Urinary bladder (tissue), 4 donors: ENCODE measurements at places on chromosomes 7 and 10. TPM values are rescaled to one million over a fixed set of nuclear protein-coding genes. Genes with fewer than 3 reads are reported as not detected.

The OPN4 gene
- not detected for total RNA-seq

The GPR26 gene
- total RNA-seq = not detected

The PPP1R17 gene
- not detected for total RNA-seq

The CPED1 gene
- 78.4 TPM for total RNA-seq

The ZEB1 gene
- total RNA-seq = 166 TPM

The SPDYE18 gene
- total RNA-seq = 0.63 TPM

The SPDYE2 gene
- 0.16 TPM for total RNA-seq

The CACNB2 gene
- 40.4 TPM for total RNA-seq

The CRYGN gene
- total RNA-seq = 0.16 TPM

The GIMAP6 gene
- 29.5 TPM for total RNA-seq
